ENCODE measurements at places on chromosomes 2 and 18. TPM values are rescaled to one million over a fixed set of nuclear protein-coding genes. Genes with fewer than 3 reads are reported as not detected.

Gene DYSF
- total RNA-seq: 0.07 TPM

- DNase-seq: no peak
Measured at GRCh38 chr2:125272651-125273050, 1247.6 kb downstream of the CNTNAP5 start.

- no peak for DNase-seq
Measured at GRCh38 chr2:13806539-13806938, 826.0 kb upstream of the LRATD1 start.

GRCh38 chr2:211371465-211371864 is 815.1 kb downstream of the CPS1 start:
- DNase-seq: no peak

DNA sequence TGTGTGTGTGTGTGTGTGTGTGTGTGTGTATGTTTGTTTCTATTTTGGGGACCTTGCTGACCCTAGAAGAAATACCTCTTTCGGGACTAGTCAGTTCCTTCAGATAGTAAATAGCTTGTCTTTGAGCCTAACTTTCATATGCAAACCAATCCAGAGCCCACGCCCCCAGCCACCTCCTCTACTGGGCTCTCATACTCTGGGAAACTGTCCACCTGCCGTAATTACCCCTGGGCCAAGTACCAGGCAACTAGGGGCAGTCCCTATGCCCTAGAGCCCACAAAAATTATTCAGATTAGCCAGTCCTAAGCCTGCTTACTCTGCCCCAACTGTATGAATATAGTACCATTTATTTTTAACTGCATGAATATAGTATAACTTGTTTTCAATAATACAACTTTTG is 970.4 kb downstream of the EPHA4 start:
- no peak for DNase-seq

- DNase-seq: no peak
Measured at GRCh38 chr2:175567435-175568061, 386.0 kb upstream of the ATP5MC3 start.

- no peak for DNase-seq
Measured at GRCh38 chr18:48132797-48133655, 202.6 kb upstream of the SMAD2 start.

Gene HAAO
- total RNA-seq: 0.52 TPM

Gene POTEI
- total RNA-seq: not detected

Gene REG1B
- total RNA-seq: not detected

Gene NDUFS1
- 83.3 TPM for total RNA-seq

DNA sequence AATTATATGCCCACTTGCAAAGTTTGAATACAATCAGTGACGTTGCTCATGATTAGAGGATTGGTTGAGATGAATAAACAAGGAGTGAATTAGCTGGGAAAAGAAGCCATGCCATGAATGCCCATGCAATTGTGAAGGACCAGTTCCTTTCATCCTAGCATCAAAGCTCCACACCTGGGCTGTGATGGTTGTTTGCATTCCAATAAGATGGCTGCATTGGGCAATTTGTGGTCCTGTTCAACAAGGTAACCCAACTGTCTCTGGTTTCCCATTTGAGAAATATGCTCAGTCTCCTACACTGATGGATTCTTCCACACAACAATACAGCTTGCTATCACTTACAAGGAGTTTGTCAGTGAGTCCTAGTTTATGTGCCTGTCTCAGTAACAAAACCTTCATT is 550.2 kb downstream of the STK39 start:
- DNase-seq: no peak

Gene C2orf66
- total RNA-seq: not detected

Measured in activated naive CD4-positive, alpha-beta T cell treated with anti-CD3 and anti-CD28 coated beads for 36 hours (primary cell).